ENCODE measurements at places on chromosomes 7 and 10. TPM values are rescaled to one million over a fixed set of nuclear protein-coding genes. Genes with fewer than 3 reads are reported as not detected.

Gene STRIP2
- total RNA-seq = 5.3 TPM

Gene SPDYE16
- total RNA-seq = 0.26 TPM

Gene CARD11
- 8.1 TPM for total RNA-seq

Gene HTR5A
- not detected for total RNA-seq

Gene PTPN20
- total RNA-seq = 4.8 TPM

Gene DDC
- 1.2 TPM for total RNA-seq

Gene TMEM236
- total RNA-seq = 2.4 TPM

Gene SRRM3
- 2.0 TPM for total RNA-seq

Gene SPOCK2
- 69.7 TPM for total RNA-seq

Gene CADPS2
- total RNA-seq = 57.5 TPM

Gene LMTK2
- 25.5 TPM for total RNA-seq

Gene OR9A2
- not detected for total RNA-seq

Gene C10orf67
- total RNA-seq = 0.93 TPM

Gene FBXO24
- 0.44 TPM for total RNA-seq

Gene AQP1
- total RNA-seq = 567 TPM

Gene NXPH1
- not detected for total RNA-seq

Gene DNAH11
- total RNA-seq = 5.1 TPM

Gene GPNMB
- total RNA-seq = 236 TPM

Gene C10orf62
- total RNA-seq = not detected

Gene SLC39A12
- 0.15 TPM for total RNA-seq

Gene LRGUK
- total RNA-seq = 0.94 TPM

Gene PHKG1
- 0.32 TPM for total RNA-seq

Gene SORBS1
- total RNA-seq = 52.7 TPM

Gene GPR26
- not detected for total RNA-seq

Gene ELN
- 202 TPM for total RNA-seq

Gene HABP2
- total RNA-seq = 1.3 TPM

Gene TMEM213
- total RNA-seq = 32.8 TPM

Gene ATOH7
- total RNA-seq = not detected

Gene ZNF479
- not detected for total RNA-seq

Gene BCCIP
- total RNA-seq = 52.9 TPM

Gene DNAJC2
- total RNA-seq = 20.4 TPM

Gene LAMB1
- total RNA-seq = 187 TPM

Gene ADAM22
- 2.6 TPM for total RNA-seq

Gene CTTNBP2
- 3.0 TPM for total RNA-seq

Measured in left lung (tissue), 14 donors.